Stimulated activated CD4-positive, alpha-beta T cell treated with anti-CD3 and anti-CD28 coated beads, Interleukin-2, amount 100 ng/mL, for 24 hours (primary cell): ENCODE measurements at places on chromosomes 1 and 21.

DNA sequence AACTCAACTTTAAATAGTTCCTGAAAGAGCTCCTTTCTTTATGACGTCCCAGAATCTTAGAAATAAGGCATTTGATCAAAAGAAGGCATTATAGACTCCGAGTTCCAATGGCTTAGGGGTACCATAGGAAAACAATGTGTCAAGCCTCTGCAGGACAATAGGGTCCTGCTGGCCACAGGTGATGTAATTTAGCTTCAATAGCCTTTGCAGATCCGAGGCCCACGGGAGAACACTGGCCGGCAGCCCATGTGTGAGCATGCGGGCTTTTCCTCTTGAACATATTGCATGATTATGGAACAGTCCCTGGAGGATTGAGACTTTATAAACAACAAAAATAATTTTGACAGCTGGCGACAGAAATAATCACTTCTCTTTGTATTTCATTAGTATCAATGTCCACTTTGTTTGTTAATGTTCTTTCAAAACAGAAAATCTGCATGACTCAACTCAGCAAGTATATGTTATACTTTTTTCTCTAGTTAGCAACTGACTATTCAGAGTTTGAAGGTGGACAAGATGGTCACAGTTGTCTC lies 49.0 kb upstream of the NR5A2 start:
- DNase-seq = no peak

DNA sequence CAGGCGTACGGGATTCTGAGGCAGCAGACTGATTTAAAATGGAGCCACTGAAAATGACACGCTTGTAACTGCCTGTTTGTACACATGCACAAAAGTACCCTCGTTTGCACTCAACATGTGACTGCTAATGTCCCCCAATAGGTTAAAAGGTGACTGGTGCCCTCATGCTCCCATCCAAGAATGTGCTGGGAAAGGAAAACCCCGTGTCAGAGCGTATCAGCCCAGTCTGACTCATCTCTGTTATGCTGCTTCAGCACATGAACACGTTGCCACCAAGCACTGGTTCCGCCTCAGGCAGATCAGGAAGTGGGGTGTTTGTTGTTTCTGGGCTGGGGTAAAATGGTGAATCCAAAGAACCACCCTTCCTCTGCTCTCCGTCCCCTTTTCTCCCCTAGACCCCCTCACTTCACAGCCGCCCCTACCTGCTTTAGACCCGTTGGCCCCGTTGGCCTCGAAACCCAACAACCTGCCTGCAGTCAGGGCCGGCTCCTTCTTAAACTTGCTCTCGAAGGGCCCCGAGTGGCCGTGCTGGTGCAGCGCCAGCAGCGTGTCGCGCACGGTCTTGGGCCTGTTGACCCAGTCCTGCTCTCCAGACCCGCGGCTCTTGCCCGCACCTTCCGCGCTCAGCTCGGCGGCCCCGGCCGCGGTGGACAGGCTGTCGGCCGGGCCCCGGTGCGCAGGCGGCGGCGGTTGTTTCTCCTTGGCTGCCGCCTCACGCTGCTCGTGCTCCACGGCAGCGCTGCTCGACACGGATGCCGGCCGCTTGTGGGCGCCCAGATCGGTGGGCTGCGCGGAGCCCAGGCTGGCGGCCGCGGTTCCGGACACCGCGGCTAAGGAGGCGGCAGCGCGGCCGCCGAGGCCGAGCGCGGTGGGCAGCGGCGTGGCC lies 1.7 kb downstream of the IRF2BP2 start:
- DNase-seq = peak; percentile 70

DNA sequence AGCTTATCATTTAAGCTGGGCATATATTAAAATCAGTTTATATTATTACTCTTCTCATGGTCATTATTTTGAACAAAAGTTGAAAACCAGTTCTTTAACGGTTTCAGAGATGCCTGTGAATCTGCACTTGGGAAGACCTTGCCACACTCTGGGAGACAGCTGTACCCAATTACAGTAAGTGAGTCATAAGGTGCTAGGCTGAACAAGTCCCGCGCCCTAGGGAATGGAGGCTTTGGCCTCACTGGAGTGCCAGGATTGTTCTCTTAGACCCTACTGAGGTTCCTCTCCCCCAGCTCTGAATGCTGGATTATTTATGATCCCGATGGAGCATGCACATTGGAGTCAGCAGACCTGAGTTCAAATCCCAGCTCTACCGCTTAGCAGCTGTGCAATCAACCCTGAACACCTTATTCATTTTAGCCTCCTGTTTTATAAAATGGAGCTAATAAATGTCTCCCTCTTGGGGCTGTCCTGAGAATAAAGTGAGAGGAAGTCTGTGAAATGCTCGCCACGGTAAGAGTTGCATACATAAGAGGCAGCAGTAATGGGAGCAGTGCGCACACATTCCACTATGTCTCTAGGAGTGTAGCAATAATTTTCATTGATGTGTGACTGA lies 266.2 kb downstream of the FOXD2 start:
- DNase-seq = no peak

DNA sequence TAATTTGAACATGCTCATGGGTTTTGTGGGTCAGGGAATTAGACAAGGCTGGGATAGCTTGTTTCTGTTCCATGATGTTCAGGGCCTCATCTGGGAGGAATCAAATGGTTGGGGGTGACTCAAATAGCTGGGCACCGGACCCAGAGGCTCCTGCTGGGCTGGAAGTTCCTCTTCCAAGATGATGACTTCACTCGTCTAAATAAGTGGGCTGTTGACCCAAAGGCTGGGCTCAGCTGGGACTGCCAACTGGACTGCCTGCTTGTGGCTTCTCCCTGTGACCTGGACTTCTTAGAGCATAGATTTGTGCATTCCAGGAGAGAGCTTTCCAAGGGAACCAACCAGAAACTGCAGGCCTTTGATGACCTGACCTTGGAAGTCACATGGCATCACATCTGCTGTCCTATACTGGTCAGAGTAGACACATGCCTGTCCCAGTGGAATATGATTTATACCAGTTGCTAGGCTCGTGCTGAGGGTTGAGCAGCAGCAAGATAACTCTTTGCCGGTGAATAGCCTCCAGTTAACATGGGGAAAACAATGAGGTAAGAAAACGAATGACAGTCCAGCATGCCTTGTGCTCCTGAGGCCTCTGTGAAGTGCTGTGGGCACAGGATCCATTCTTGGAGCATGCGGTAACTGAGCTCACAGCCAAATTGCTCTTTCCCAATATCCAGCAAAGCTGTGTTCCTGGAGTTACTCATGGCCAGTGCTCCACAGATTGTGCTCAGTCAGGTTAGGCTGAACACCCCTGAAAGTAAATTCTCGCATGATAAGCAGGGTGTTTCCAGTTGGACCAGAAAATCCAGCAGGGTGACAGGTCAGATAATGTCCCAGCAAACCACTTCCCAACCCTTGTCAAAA lies 272.9 kb upstream of the TMEM51 start:
- DNase-seq = no peak

GRCh38 chr1:184393962-184394361 lies 7.1 kb downstream of the C1orf21 start:
- no peak for DNase-seq

DNA sequence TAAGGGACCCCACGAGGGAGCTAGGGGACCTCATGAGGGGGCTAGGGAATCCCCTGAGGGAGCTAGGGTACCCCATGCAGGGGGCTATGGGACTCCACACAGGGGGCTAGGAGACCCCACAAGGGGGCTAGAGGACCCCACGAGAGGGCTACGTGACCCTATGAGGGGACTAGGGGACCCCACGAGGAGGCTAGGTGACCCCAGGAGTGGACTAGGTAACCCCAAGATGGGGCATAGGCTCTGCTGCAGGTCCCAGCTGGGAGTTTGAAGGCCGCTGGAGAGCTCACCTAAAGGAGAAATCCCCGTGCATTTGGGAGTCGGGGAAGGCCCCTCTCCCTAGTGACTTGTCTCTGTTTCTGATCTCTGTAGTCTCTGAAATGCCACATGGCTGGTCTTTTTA lies 50.0 kb upstream of the DMRTB1 start:
- DNase-seq = no peak

- DNase-seq = no peak
Measured at GRCh38 chr21:40803101-40803500, 43.9 kb downstream of the DSCAM start.

GRCh38 chr1:235225299-235225698 lies 64.2 kb upstream of the RBM34 start:
- no peak for DNase-seq

DNA sequence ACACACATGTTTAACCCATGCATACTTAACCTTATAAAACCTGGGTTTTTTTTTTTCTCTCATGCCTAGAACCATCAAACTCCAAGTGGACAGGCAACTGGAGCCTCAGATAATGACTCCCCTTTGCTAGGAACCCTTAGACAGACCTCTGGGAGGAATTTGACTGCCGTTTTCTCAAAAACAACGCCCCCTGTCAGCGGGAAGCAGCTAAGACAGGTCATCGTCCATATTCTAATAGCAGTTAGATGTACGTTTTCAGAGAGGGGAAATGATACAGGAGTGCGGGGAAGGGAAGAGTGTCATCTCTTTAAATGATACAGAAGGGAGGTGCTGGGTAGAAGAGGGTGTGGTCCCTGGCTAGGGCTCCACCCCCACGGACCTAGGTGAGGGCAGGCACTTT lies 34.7 kb downstream of the LRRC3 start:
- no peak for DNase-seq

- DNase-seq = no peak
Measured at GRCh38 chr1:193070942-193071341, 11.5 kb downstream of the RO60 start.

GRCh38 chr1:43653339-43653738 lies 3.4 kb downstream of the KDM4A start:
- DNase-seq = no peak

GRCh38 chr1:228085287-228085951 lies 2.9 kb downstream of the ARF1 start:
- DNase-seq = no peak

DNA sequence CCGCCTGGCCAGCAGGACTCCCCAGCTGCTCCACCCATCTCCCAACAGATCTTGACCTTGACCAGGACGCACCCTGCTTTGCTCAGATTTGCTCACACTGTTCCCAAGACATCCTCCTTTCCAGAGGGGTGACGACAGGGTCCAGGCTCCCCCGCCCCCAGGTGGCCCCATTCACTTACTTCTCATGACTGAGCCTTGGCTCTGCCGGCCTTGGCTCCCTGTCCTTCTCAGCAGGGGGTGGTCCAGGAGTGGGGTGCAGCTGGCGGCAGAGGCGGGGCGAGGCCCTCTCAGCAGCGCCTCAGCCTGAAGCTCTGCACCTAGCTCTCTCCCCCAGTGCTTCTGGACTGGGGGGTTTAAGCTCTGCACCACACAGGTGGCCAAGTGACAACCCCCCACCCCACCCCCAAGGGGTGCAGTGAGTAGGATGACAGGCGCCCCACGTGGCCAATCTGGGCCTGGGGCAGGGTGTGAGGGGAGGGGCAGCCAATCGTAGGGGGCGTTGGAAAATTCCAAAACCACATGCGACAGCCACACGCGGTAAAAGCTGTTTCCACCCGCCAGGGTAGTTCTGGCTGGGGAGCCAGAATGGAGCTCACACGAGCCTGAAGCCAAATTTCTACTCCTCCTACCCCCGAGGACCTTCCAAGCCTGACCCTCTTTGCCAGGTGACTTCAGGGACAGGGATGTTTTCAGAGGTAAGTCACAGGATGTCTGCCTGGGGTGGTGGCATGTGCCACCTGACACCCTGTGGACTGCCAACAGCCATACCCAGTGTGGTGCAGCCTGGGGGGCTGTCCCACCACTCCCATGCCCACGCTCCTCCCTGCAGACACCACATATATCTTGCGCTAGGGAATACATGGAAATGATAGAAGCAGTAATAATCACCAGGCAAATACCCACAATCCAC lies 5.6 kb downstream of the RORC start:
- no peak for DNase-seq

GRCh38 chr1:172154551-172154950 lies 265.9 kb upstream of the C1orf105 start:
- no peak for DNase-seq

- DNase-seq = no peak
Measured at GRCh38 chr1:6779089-6779805, 6.0 kb upstream of the CAMTA1 start.

- no peak for DNase-seq
Measured at GRCh38 chr1:8955406-8955805, 9.7 kb downstream of the CA6 start.

GRCh38 chr1:151011154-151011850 lies 3.1 kb downstream of the PRUNE1 start:
- no peak for DNase-seq

DNA sequence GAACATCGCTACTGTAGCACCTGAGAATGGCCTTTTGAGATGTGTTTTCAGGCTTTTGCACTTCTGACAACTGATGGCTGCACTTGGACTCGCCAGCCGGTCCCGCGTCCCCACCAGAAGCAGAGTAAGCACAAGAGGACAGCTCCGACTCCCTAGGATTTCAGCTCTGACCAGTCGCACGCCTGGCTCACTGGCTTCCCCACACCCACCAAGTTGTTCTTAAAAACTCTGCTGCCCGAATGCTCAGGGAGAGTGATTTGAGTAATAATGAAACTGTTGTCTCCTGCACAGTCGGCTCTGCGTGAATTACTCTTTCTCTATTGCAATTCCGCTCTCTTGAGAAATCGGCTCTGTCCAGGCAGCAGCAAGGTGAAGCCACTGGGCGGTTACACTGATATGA lies 40.2 kb upstream of the NLRP3 start:
- no peak for DNase-seq
